Naive thymus-derived CD4-positive, alpha-beta T cell (primary cell): ENCODE measurements at places on chromosomes 11 and 22. TPM values are rescaled to one million over a fixed set of nuclear protein-coding genes. Genes with fewer than 3 reads are reported as not detected.

GRCh38 chr11:31856248-31856647, 45.1 kb upstream of the PAX6 start:
- H3K36me3 ChIP-seq, result no peaks in the 10 kb centered on the region
- H3K4me3 ChIP-seq, result no peak overlapping the region
- no peak for DNase-seq
- H3K27ac ChIP-seq, result no peak overlapping the region

The GAS2 gene
- 3.5 TPM for total RNA-seq

DNA sequence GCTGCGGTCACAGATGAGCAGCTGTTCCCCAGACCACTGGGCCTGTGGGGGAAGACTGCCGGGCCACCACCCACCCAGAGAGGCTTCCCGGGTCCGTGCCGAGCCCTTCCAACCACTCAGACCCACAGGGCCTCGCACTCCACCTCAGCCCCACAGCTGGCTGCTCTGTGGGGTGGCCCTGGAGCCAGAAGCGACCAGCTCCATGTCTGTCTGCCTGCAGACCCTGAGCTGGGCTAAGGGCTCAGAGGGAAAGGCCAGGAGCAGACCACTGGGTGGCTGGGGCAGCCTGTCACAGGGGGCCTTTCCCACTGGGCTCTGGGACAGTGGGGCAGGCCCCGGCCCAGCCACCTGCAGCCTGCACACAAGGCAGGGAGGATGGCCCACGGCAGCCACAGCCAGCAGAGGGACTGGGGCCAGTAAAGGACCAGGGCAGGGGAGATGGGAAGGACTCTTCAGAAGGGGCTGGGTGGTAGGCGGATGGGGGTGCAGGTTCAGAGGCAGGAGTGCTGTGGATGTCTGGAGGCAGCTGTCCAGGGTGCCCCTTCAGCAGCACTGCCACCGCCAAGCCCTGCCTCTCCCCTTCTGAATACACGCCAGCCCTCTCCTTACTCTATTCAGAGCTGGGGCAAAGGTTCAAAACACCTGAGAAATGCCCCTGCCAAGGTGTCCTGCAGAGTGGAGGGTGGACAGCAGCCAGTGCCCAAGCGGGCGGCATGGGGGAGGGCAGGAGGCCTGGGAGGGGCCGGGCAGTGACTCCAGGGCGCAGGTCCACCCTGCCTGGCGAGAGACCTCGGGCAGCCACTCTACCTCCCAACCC, 32.2 kb downstream of the GNB1L start:
- no peaks in the 10 kb centered on the region for H3K4me1 ChIP-seq
- H3K36me3 ChIP-seq, result peaks cover 18% of the 10 kb centered on the region
- H3K4me3 ChIP-seq, result no peak overlapping the region
- H3K27ac ChIP-seq, result no peak overlapping the region
- no peaks in the 10 kb centered on the region for H3K27me3 ChIP-seq

DNA sequence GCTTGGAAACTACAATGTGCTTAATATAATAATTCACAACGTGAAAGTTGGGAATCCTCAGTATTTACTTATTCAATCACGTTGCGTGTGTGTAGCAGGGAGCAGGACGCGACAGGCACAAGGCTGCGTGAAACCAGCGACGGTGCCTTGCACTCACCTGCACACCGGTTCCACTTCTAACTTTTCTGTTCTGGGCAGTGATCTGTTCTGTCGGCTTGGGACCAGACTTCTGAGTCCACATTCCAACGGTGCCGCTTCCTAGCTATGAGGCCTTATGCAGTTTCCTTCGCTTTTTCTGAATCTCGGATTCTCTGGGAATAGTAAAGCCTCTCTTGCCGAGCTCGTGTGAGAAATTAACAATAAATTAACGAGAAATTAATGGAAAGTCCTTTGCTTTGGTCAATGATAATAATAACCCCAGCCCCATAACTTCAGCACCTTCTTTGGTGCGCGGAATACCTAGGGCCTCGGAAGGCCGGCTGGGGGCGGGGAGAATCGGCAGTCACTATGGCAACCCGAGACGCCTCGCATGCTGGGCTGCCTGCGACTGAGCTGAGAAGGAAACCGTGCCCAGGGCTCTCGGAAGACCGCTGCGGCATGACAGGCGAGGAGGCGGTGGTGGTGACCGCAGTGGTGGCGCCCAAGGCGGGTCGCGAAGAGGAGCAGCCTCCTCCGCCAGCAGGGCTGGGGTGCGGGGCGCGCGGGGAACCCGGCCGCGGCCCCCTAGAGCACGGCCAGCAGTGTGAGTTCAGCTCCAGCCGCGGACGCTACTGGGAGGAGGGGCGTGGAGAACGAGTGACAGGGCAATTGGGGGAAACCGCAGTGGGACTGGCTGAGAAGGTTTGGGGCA, at the start of gene C11orf97:
TSS of gene C11orf97 (plus strand) at position 530 of the 850 bp plus-strand sequence. CDS start at position 598, 68 bp downstream.
- H3K36me3 ChIP-seq, result no peaks in the 10 kb centered on the region
- peak within 1 kb of the TSS; percentile 49 for H3K4me3 ChIP-seq
- H3K27ac ChIP-seq, result no peak within 1 kb of the TSS
- H3K27me3 ChIP-seq, result peaks cover 3% of the 10 kb centered on the region
- DNase-seq, result peak; percentile 37

GRCh38 chr22:49373801-49374226, 453.9 kb downstream of the BRD1 start:
- H3K27me3 ChIP-seq, result no peaks in the 10 kb centered on the region
- no peak overlapping the region for H3K27ac ChIP-seq
- no peaks in the 10 kb centered on the region for H3K4me1 ChIP-seq
- no peaks in the 10 kb centered on the region for H3K36me3 ChIP-seq
